ENCODE measurements at places on chromosomes 2 and 18.

DNA sequence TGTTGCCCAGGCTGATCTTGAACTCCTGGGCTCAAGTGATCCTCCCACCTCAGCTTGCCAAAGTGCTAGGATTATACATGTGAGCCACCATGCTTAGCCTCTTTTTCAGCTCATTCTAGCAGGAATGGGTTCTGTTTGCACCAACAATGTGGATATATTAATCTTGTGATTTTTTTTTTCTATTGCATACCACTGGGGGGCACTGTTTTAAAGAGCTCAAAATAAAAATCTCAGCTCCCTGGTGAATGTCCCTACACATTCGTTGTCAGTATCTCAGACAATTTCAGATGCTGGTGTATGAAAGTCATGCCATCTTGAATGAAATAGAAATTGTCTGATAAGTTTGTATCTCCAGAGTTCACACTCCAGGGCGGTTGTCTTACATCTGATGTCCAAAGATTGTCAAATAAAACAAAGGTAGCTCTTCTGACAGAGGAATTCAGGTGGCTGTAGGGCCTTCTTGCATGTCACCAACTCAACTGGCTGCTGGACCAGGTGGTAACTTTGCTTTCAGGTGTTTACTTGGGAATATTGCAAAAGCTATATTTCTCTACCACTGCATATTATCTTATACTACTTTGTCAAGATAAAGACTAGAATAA is 3.1 kb upstream of the MATN3 start:
- DNase-seq: peak; percentile 40

DNA sequence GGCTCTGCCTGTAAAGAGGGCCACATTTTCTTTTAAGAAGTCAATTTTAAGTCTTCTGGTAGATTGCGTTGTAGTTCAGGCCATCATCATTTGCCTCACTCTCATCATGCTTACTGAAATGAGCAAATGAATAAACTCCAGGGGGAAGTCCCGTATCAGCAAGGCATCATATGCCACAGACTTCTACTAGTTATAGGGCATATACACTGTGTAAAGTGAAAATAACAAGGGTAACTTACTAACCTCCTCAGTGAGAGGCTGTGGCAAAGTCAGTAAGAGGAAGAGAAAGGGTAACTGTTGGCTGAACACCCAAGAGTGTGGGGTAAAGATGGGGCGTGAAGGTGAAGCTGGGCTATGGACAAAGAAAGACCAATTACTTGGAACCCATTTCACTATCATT is 456.2 kb downstream of the SPAG16 start:
- DNase-seq: no peak

GRCh38 chr2:202726070-202726469 is 91.3 kb downstream of the FAM117B start:
- DNase-seq: no peak

- DNase-seq: peak; percentile 86
Measured at GRCh38 chr18:3305354-3305762, 43.4 kb downstream of the MYL12B start.

- DNase-seq: no peak
Measured at GRCh38 chr2:11876436-11876835, 130.0 kb downstream of the LPIN1 start.

- no peak for DNase-seq
Measured at GRCh38 chr18:3411327-3411726, 38.6 kb upstream of the TGIF1 start.

DNA sequence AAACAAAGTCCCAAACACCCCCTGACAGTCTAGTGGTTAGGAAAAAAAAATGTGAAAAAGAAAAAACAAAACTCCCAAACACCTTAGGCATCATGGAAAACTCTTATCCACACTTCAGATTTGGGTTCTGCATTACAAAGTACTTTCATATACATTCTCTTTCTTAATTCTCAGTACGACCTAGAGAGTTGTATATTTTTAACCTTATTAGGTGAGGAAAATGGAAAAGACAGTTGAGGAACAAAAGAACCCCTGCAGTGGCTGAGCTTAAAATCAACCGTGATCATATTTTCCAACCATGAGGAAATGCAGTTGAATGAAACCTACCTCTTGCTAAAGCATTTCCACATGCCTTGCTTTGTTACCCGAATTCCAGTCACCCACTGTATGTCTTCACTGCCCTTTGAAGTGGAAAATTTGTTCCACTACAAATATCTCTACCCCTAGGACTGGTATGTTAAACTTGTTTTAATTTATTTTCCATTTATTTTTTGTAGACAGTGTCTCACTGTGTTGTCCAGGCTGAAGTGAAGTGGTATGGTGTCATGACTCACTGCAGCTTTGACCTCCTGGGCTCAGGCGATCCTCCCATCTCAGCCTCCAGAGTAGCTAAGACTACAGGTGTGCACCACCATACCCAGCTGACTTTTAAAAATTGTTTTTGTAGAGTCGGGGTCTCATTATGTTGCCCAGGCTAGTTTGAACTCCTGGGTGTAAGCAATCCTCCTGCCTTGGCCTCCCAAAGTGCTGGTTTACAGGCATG is 56.9 kb upstream of the LPIN2 start:
- no peak for DNase-seq

GRCh38 chr2:112582314-112582746 is 2.1 kb upstream of the CHCHD5 start:
- peak; percentile 53 for DNase-seq

DNA sequence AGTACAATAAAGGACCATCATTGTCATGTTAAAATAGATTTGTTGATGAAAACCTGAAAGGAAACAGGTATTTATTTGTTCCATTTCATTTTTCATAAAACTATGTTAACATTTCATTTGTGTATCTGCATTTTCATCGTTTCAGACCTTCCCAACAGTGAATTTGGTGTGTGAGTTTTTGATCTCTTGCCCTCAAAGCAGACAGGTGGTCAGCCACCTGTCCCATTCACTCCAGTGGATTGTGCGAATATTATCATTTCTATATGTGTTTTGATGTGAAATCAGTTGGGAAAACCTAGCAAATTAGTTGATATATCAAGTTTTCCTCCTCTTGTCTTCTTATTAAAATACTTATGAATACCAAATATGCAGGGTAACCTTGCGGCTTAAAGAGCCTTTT is 25.4 kb upstream of the ATP5MC3 start:
- no peak for DNase-seq

GRCh38 chr18:79210002-79210910 is 141.1 kb downstream of the ATP9B start:
- no peak for DNase-seq

- no peak for DNase-seq
Measured at GRCh38 chr2:62410015-62410453, 96.0 kb downstream of the TMEM17 start.

GRCh38 chr2:7377916-7378569 is 460.8 kb downstream of the RNF144A start:
- no peak for DNase-seq

DNA sequence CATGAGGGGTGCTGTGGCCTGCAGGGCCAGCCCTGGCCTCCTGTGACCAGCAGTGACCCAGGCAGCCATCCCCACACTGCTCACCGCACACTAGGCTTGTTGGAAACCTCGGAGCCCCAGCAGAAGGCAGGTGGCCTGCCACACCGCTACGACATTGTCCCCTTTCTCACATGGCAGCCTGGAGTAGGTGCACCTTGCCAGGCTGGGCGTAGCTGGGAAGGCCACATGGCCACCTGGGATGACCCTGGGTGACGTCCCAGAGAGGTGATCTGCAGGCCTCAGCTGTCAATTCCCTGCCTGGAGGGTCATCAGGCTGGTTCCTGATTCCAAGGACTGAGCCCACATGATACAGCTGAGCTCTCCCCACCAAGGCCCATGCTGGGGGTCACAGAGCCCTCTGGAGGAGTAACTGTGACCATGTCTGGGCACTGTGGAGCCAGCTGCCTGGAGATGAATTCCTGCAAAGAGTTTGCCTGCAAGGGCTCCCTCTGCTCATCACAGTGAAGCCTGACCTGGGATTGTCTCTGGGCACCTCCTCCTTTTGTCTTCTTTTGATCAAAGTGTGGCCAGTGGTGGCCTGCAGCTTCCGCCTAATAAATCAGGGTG is 119.6 kb upstream of the OTOS start:
- DNase-seq: no peak

GRCh38 chr18:32328379-32328778 is 138.5 kb downstream of the MEP1B start:
- no peak for DNase-seq

DNA sequence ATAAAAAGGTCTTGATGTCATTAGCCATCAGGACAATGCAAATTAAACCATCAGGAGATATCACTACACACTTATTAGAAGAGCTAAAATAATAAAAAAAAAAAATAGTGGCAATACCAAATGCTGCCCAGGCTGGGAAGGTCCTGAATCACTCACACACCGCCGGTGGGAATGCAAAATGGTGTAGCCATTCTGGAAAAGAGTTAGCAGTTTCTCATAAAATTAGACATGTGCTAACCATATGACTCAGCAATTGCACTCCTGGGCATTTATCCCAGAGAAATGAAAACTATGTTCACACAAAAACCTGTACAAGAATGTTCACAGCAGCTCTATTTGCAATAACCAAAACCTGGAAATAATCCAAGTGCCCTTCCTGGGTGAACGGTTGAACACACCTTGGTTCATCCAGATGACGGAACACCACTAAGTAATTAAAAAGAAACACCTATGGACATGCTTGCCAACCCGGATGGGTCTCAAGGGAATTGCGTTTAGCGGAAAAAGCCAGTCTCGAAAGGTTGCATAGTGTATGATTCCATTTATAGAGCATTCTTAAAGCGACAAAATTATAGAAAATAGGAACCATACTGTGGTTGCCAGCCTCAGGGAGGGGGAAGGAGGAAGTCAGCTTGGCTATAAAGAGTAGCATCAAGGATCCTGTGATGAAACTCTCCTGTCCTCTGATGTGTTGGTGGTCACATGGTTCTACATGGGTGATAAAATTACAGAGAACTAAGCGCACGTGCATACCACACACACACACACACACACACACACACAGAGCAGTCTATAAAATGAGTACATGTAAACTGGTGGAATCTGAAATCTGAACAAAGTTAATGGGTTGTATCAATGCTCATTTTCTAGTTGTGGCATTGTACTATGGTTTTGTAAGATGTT is 4.6 kb downstream of the MBP start:
- DNase-seq: peak; percentile 74

DNA sequence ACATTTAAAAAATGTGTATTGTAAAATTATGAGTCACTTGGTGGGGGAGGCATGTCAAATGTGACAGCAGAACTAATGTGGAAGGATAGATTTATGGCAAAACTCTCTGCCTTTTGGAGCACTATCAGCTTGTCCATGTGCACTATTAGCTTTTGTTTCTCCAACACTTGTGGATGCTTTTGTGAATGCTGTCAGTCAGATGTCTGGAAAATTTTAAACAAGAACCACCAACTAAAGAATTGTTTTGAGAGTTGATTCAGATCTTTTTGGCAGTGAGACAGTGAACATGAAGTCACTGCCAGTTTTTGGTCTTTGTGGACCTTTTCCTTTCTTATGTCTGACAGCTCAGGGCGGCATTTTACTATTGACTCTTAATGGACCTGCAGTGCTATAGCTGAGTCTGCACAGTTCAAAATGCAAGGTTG is 72.4 kb downstream of the KIAA1328 start:
- no peak for DNase-seq

DNA sequence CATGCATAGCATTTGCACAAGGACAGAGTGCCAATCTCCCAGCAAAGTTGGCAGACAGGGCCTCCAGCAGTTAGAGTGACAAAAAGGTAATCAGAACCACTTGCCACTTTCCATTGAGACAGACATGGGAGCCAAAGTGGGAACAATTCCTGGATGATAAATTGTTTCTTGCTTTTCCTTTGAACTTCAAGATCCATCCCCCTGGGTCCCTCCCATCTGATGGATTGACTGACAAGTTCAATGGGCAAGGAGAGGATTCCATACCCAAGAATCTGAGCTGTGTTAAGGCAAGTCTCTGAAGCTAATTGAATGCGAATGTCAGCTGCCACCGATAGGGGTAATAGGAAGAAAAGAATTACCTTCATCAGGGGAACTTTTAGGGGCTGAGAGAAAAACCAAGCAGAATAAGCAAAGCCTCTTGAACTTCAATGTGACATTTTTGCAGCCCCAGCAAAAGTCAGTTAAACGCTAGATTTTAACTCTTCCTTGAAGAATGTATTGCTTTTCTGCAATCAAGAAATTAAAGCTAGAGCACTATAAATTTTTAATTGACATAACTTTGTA is 96.5 kb downstream of the LYPD1 start:
- no peak for DNase-seq

GRCh38 chr2:47636176-47636575 is 146.8 kb upstream of the MSH6 start:
- no peak for DNase-seq

DNA sequence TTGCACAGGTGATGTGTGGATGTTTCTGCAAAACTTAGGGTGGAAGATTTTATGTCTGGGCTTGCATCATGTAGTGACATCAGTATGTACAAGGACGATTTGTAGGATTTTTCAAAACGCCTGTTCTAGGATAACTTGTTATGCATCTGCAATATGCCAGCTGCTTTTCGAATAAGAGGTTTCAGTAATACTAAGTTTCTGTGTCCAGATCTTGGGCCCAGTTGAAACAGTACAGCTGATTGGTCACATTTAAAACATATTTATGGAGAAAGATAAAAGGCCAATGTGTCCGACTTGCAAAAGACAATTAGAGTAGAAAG is 1.2 kb downstream of the PTPN4 start:
- peak; percentile 41 for DNase-seq

- no peak for DNase-seq
Measured at GRCh38 chr2:62527478-62528210, 21.6 kb upstream of the TMEM17 start.

DNA sequence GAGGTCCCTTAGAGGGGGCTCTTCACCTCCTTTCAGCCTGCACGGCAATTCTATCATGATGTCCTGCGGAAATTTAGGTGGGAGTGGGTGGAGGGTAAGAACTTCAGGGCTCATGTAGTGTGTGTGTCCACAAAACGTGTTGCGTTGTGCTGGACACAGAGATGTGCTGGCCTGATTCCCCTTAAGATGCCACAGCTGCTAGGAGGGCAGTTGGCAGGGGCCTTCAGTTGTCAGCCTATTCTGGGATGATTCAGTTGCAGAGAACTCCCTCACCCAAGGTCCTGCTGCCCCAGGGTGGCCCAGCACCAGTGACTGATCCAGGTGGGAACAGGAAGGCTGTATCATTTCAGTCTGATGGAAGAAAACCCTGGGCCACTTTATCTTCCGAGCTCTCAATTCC is 1.0 kb upstream of the HJURP start:
- no peak for DNase-seq

DNA sequence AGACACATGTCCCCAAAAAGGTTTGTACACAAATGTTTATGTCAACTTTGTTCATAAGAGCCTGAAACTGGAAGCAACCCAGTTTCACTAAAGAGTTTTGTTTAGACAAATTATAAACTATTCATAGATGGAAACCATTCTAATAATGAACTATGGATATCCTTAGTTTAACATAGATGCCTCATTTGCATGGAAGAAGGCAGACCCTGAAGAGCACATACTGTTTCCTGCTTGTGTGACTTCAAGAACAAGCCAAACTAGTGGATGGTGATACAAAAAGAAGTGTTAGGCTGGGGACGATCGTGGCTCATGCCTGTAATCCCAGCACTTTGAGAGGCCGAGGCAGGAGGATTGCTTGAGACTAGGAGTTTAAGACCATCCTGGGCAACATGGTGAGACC is 48.1 kb downstream of the ACOXL start:
- DNase-seq: no peak

Data from fibroblast of the conjunctiva (primary cell).